EL (cell line): ENCODE measurements at places on chromosomes 2 and 18.
A peak's percentile ranks its signal among the peaks of the same experiment; 100 is the strongest.

- peak; percentile 77 for DNase-seq
These were observed 42.9 kb upstream of the TNFRSF11A start for GRCh38 chr18:62282188-62282629.

- no peak for DNase-seq
These were observed 407.2 kb downstream of the PTPRM start for GRCh38 chr18:7974200-7974874.

DNA sequence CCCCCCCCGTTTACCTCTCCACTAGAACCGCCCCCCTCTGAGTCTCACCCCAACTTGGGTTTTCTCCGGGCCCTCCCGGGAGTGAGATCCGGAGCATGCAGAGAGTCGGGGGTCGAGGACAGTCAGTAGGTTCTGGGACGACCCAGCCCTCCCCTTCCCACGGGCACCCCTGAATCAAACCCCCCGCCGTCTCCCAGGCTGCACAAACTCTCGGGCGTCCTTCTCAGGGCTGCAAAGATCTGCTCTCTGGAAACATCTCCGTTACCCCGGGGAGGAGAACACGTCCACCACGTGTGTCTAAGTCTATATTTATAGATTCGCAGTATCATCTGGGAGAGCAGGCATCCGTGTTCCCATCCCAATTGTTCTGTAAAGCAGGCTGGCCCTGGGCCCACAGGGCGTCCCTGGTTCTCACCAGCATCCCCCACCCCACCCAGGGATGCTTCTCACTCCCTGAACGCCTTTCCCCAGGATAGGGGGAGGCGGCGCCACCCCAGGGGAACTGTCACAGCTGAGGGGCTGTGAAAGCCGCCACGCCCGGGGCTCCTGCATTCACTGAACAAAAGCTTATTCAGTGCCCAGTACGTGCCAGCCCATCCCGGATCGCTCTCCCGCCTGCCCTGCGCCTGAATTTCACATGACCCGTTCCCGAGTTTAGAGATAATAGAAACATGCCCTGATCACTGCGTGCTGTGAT is 765 bp upstream of the DIPK1C start:
- DNase-seq, result no peak

DNA sequence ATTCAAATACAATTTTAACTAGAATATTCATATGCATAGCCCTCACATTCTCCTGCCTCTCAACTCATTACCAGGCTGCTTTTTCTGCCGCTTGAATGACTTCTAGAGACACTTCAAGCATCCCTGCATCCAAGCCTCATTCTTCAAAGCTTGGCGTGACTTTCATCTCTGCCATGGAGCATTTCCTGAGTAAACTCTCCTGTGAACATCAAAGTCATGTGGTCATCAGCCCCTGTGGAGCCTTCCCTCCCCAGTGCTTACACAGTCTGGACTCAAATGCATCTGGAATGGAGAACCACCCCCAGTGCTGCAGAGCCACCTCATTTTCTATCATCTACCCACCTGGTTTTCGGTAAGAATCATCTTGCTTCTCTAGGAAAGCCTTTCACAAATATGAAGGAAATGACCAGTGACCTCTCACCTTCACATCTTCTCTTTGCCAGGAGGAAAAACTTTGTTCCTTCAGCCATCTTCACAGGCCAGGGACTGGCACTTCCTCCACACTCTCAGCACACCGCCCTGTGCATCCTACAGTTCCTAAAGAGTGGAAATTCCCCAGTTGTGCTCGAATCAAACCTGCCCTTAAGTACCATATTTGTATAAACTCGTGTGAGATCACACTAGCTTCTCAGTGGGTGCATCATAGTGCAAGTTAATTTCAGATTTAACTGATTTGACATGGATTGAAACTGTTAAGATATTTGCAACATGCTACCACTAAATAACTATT is 116.4 kb downstream of the COL6A3 start:
- no peak for DNase-seq

DNA sequence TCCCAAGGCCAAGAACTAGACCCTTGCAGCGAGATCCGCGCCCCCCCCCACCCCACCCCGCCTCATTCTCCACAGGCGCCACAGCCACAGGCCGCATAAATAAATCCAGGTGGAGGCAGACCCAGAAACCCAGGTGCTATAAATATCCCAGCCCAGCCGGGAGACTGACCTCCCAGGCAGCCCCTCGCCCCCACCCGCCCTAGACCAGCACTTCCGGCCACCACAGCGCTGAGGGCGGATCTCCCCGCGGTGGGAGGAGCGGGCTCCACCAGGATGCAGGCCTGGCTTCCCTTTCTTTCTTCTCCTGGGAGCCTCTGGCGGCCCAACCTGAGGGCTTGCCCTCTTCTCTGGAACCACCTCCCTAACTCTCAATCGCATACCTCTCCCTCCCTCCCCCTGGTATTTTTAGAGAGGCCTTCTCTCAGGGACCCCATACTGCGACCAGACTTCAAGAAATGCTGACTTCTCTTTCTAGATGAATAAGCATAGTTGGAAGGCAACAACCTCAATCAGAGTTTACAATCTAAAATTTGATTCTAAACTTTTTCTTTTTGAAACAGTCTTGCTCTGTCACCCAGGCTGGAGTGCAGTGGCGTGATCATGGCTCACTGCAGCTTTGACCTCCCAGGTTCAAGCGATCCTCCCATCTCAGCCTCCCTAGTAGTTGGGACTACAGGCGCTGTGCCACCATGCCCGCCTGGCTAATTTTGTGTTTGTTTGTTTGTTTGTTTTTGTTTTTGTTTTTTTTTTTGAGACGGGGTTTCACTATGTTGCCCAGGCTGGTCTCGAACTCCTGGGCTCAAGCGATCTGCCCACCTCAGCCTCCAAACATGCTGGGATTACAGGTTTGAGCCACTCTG is 55.0 kb downstream of the PKDCC start:
- DNase-seq, result peak; percentile 54

DNA sequence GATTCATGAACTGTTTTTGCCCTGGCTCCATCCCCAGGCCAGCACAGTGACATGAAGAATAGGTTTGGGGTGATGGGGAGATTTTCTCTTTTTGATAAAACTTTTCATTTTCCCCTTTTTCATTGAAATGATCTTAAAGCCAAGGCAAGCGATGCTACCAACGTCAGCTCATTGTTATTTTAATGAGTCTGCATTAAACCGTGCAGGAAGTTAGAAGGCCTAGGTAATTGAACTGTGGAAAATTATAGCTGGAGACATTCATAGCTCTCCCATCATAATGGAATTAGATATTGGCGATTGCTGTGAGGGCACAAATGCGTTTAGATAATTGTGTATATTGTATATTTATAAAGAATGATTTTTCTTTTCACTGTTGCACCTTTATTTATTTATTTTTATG is 33.2 kb downstream of the SMARCAL1 start:
- DNase-seq, result no peak

DNA sequence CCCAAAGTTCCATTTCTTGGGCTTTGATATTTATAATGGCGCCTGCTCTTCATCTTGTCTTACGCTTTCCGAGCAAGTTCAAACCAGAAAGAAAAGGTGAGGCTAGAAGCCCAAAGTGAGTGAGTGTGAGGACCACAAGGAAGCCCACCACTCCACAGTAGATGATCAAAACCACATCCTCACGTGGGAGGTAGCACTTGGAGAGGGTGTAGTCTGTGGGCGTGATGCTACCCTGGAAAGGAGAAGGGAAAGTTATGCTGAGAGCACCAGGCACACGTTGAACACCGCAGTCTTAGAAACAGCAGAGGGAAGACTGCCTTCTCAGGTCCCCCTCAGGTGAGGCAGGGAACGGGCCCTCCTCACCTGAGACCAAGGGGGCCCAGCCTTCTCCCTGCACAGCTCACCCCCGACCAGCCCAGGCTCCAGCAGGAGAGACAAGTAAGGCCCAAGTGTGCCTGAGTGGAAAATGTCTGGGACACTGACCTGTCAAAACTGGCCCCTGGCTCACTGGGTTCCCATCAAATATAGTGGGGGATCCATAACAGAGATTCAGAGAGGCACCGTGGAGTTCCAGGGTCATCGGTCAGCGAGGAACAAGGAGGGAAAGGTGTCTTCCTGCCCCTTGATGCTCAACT is 23.6 kb downstream of the MPPE1 start:
- DNase-seq, result no peak

- DNase-seq, result no peak
These were observed 124.9 kb downstream of the PLCL1 start for GRCh38 chr2:197929008-197929885.

- DNase-seq, result no peak
These were observed 76.2 kb upstream of the ODC1 start for GRCh38 chr2:10524341-10524740.

DNA sequence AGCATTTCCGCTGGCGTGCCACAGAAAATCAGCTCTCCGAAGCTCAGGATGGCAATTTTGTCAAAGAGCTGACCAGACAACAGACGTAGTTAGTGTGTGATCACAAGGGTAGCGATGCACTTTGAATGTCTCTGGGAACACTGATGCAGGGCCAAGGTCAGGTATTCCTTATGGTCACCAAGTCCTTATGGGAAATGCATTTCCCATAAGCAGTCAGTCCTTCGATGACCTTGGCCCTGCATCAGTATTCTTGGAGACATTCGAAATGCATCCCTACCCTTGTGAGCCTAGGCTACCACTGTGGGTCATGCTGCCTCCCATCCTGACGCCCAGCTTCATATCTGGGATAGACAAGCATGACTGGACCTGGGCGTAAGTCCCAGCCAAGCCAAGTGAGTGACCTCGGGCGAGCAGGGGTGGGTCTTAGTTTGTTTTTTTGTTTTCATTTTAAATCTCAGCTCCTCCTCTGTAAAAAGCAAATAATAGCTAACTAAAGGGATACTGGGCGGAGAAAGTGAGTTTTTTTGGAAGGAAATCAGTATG is 13.6 kb downstream of the ABCG5 start:
- DNase-seq, result no peak

- no peak for DNase-seq
These were observed 129.6 kb downstream of the CELF4 start for GRCh38 chr18:37435996-37436395.

GRCh38 chr2:69933839-69934613 is 19.1 kb downstream of the MXD1 start:
- peak; percentile 83 for DNase-seq

DNA sequence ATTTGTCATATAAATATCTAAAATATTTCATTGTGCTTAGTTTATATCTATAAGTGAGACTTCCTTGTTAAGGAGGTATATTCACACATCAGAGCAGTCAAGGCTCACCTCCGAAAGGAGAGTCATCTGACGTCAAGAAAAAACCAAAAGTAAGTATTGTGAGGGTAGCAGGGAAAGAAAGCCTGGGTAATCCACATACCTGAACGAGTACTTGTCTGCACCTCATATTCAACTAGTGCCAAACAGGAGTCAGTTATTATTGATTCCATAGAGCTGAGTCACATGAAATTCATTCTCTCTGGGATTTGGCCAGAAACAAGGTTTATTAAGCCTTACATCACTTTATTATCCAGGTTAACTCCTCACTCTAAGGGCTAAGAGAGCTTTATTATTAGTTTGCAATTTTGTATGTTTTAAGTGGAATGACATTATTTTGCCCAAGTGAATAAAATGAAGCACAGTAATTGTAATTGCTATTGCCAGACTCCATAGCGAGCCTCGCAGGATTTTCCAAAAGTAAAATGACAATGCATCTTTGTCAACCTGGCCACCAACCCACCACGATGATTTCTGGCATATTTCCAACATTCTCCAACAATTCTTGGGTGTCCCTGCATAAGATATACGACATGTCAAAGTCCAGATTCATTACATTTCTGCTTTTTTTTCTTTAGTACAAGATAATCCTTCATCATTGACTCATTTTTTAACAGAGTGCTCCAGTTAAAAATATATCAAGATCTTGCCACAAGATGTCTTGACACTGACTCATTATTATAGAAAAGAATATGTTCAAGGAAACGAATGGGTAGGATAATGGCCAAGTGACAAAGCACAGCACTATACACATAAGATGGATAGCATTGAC is 1210.4 kb upstream of the ACVR2A start:
- DNase-seq, result peak; percentile 81

- no peak for DNase-seq
These were observed 453.8 kb upstream of the MC4R start for GRCh38 chr18:60826346-60826745.

DNA sequence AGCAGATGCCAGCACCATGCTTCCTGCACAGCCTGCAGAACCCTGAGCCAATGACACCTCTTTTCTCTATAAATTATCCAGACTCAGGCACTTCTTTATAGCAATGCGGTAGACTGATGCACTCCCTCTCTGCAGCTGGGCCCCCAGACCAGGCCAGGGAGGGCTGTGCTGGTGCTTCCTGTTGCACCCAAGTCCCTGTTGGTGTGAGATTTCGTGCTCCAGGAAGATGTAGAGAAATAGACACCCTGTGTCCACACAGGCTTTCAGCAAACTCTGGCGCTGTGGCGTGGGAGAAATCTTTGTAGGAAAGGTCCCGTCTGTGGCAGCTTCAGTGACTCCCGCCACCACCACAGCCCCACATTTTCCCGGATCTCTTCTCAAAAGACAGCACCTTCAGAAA is 572.2 kb downstream of the GALR1 start:
- no peak for DNase-seq

DNA sequence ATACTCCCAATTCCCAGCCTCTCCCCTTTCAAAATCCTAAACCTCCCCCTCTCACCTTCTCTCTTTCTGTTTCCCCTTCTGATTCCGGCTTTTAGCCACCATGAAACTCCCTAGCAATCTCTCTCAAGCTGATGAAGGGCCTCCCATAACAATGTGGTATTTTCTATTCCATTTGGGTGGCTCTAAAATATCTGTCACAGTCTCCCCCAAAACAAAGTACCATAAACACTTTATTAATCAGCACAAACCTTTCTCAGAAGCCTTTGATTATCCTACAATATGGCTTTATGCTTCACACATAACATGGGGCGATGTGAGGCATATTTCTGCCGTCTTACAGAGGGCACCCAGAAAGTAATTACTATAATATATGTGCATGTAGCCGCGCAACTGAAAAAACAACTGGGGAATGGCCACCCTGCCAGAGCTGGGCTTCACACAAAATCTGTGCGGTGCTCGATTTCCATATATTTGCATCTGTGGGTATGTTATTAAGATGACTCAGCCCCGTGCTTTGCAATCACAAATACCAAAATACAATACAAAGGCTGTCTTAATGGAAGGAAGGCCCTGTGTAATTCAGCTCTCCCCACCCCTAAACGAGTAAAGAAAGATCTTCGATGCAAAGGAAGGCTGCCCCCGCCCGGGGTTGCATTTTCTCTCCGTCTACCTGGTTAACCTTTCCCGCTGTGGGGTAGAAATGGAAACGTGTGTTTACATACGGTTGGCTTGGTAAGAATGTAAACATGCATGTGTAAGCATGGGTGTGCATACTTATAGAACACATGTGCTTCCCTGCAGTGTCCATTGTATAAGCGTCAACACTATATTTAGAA is 81.4 kb downstream of the CELF4 start:
- no peak for DNase-seq

- no peak for DNase-seq
These were observed 243.4 kb downstream of the TGIF1 start for GRCh38 chr18:3693410-3693809.
